ENCODE measurements at places on chromosomes 12 and 14.

GRCh38 chr12:1706632-1706980, 15.7 kb downstream of the ADIPOR2 start:
- no peak for DNase-seq

GRCh38 chr14:93090826-93091555, 24.7 kb downstream of the ITPK1 start:
- DNase-seq, result no peak

DNA sequence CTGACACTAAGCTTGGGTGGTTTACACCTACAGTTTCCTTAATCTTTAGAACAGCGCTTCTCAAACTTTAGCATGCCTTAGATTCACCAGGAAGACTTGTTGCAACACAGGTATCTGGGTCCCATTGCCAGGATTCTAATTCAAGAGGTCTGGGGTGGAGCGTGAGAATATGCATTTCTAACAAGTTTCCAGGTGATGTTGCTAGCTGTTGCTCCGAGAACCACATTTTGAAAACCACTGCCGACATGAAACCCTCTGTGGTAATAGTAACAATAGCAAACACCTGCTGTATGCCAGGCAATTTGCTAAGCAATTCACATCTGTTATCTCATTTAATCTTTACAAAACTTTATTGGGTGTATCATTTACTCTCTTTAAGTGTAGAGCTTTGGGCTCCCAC, 58.6 kb downstream of the TRHDE start:
- DNase-seq, result no peak

DNA sequence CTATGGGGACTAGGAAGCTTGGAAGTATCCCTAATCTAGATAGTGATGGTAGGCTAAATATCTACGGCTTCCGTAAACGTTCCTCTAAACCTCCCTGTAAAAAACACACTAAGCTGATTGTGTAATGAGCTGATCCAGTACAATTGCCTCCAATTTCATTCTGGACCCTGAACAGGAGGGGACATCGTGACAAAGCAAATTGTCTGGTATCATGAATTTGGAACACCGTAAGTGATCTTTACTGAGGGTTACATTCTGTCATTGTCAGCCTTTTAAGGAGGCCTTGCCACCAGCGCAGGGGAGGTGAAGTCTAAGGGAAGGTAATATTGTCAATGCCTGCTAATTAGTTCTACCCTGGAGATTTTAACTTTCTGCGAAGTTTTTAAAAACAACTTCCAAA, 487 bp upstream of the MGST1 start:
- no peak for DNase-seq

DNA sequence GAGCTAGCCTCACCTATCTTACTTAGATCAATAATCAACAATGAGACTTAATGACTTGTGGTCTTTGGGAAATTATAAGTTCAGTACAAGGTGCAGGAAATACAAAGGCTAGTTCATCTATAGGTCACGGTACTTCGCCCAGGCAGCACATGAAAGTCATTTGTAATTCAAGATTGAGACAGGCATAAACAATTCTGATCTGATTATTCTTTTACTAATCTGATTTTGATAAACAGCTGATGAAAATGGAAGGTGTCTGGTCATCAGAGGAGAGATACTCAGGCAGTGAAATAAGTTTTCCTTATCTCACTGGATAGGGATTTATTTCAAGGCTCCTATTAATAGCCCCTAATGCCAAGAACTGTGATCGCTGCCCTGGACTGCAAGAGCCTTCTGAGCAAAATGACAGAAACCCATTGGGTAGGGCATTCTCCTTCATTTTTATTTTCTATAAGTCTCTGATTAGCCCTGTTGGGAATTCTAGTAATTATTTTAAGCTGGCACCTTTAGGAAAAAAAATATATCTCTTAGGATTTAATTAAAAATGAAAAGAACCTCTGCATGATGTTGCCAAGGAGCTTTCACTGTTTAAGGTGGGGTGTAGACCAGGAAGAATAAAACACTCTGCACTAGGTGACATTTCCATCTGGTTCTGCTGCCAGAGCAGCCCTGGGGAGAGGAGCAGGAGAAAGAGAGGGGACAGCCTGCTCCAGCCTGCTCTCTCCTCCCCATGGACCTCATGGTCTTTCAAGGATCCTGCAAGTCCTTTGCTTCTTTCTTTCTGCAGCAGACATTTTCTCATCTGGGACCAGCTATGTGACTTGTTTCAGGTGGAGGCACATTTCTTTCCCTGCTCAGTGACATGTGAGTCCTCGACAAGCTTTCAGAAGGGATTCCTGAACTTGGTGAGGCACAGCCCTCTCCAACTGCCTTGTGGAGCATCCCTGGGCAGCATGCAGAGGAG, 44.8 kb downstream of the SSPN start:
- DNase-seq, result no peak

DNA sequence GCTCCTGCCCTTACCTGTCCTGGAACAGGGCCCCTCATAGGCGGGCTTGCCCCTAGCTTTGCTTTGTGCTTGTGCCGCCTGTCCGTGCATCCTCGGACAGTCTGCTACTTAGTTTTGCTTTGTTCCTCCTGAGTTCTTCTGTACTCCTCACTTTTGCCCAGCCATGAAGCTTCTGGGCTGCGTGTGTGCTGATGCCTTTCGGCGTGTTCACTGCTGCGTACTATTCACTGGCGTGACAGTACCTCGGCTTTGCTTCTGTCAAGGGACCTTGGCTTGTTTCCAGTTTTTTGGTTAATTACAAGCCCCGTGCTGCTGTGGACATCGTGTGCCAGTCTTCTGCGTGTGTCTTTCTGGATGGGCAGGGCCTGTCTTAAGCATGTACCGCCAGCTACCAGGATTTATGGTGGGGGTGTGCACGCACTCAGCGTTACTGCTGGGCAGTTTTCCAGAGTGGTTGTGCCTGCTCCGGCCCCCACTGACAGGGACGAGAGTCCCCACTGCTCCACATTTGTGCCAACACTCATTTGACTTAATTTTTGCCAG, 2.5 kb downstream of the PACS2 start:
- no peak for DNase-seq

- no peak for DNase-seq
Observed at GRCh38 chr14:105335735-105336476, 21.4 kb downstream of the PACS2 start.

- no peak for DNase-seq
Observed at GRCh38 chr14:100618763-100619320, 31.6 kb upstream of the BEGAIN start.

- DNase-seq, result no peak
Observed at GRCh38 chr12:69061574-69061973, 128.6 kb upstream of the CPM start.

GRCh38 chr14:94491511-94491910, 15.5 kb upstream of the SERPINA9 start:
- DNase-seq, result no peak

DNA sequence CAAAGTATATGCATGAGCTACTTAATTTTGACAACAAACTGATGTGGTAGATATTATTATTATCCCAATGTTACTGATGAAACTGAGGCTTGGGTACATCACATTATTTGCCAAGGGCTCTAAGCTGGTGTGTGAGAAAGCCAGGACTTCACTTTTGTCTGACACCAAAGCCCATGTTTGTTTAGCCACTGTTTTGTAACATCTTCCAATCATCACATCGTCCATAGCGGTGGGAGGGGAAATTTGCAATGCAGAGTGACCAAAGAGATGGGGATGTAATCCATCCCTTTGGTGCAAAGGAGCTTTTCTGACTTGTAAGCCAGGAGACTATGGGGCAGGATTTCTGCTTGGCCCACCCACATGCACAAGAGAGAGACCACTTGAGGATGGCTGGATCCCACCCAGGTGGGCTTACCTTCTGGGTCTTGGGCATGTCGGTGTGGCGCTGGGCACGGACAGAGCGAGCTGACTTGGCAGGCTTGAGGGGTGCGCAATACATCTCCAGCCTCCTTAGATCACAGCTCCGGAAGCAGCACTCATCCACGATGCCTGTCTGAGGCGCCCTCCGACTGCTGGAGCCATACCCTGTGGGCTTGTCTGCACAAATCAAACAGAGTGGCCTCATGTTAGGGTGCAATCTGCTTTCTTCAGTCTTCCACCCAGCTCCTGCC, 61.1 kb downstream of the IGF1 start:
- no peak for DNase-seq
